ENCODE measurements at places on chromosomes 3 and 15.

GRCh38 chr3:116216761-116217160, 228.5 kb downstream of the LSAMP start:
- DNase-seq: no peak

DNA sequence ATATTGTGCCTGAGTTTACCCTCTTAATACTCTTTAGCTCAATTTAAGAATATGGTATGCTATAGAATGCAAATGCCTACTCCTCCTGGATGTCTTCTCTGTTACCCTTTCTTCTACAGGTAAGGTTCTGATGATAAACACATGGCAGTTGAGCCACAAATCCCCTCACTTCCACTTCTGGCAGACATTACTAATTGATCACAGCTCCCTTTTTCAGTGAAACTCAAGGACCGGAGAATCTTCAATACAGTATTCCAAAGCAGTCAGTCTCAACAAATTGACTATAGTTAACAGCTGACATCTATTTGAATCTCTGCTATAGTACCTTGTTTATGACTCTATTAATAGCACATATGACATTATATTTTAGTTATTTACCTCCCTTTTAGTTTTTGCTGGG, 232.1 kb upstream of the ADAMTS9 start:
- DNase-seq: no peak

GRCh38 chr15:101807345-101807945, 4.1 kb downstream of the OR4F6 start:
- no peak for DNase-seq

- no peak for DNase-seq
Observed at GRCh38 chr3:121758727-121759450, 9.3 kb upstream of the GOLGB1 start.

- no peak for DNase-seq
Observed at GRCh38 chr15:68309024-68309423, 31.5 kb downstream of the FEM1B start.

GRCh38 chr15:69767191-69767590, 314.6 kb downstream of the RPLP1 start:
- DNase-seq: no peak

DNA sequence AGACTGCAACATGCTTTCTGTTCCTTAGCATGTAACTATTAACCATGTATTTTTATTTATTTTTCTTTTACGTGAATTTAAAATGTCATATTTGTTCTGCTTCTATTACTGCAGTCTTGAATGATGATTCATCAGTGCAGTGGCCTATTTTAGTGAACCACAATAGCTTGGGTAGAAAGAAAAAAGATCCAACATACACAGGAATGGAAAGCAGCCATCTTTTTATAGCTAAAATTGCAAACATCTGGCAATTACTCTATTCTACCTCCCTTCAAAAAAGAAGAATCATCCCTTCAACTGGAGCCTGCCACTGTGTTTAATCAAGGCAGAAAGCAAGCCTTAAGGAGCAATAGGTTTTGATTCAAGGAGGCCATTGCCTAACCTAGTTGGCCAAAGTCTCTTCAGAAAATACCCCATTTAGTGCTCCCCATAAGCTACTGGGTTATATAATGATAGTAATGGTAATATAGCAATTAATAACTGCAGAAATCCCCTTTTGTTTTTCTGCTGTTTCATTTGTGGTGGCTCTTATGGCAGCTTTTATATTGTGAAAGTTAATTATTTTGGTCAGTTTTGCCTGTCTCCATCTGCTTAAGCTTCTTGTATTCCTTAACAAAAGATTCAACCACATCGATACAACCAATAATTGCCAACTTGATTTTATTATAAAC, 267.3 kb downstream of the LPP start:
- no peak for DNase-seq

All from activated CD4-positive, alpha-beta T cell treated with anti-CD3 and anti-CD28 coated beads, Interleukin-2, amount 50 U/mL, for 1 hour (primary cell).